Stimulated activated CD8-positive, alpha-beta memory T cell treated with anti-CD3 and anti-CD28 coated beads, Interleukin-4, amount 100 ng/mL, for 1 hour (primary cell): ENCODE measurements at places on chromosomes 6 and 20.
A peak's percentile ranks its signal among the peaks of the same experiment; 100 is the strongest.

DNA sequence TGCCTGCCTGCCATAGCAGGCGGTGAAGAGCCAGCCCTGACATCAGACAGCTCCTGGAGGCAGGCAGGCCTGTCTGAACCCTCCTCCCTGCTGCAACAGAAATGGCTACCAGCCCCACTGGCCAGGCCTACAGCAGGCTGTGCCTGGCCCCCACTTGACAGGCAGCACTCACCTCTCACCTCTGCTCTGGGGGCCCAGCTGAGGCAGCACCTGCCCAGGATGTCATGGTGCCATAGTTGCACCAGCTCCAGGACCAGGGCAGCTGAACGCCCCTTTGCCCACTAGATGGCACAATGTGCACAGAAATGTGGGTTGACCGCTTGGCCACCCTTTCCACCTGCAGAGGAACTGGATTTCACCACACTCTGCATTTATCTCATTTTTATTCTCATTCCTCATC, 30.6 kb downstream of the MRPL14 start:
- peak; percentile 52 for DNase-seq

- no peak for DNase-seq
Measured at GRCh38 chr6:148492654-148493290, 150.1 kb downstream of the SASH1 start.

DNA sequence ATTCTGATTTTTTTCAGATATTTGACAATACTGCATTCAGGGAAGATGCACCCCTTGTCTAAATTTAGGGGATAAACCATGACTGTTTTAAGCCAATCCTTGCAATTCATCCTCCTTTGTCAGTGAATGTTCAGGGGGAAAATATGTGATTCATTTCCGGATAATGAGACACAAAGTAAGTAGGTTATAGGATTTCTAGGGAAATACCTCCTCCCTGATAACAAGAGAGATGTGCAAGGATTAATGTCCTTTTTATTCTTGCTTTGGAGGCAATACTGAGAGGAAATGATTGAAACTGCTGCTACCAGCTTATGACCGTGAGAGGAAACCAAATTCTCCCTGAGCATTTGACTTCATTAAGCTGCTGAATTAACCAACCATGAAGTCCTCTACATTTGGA, 161.3 kb upstream of the EYA4 start:
- DNase-seq = no peak

DNA sequence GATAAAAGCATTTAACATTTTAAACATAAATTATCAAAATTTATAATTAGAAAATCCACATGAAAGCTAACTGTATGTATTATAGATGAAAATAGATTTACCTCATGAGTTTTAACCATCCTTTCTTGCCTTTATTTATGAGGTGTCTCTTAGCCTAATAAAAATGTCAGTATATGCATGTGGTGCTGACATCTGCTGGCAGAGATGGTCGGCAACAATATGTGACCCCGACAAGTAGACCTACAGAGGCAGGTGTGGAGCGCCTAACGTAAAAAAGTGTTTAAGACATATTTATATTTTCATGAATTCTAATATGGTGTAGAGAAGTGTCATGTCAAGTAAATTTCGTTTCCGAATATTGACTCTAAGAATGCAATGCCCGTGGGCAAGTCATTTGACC, 149.0 kb upstream of the FUT9 start:
- DNase-seq = no peak

DNA sequence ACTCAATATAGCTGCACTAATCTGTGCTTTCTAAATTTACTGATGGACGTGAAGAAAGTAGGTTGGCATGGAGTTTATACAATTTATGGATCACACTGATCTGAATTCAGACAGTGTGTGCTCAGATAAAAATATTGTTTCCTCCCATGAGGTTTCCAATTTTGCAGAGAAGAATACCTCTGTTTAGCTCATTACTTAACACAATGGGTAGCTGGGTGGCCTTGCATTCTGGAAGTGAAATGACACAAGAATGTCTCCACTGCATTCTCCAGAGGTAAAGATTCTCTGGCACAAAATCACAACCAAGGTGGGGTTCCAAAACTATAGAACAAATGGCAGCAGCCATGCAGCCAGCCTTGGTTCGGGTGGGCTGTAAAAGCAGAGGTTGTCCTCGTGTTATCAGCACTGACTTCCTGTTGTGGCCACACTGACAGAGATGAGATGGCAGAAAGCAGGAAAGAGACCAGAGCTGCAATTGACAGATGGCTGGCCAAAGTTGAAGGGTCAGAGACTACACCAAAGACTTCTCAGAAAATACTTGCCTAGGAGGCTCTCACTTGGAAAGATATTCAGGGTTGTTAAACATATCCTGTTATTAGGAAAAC, 50.2 kb downstream of the HDAC2 start:
- DNase-seq = no peak

DNA sequence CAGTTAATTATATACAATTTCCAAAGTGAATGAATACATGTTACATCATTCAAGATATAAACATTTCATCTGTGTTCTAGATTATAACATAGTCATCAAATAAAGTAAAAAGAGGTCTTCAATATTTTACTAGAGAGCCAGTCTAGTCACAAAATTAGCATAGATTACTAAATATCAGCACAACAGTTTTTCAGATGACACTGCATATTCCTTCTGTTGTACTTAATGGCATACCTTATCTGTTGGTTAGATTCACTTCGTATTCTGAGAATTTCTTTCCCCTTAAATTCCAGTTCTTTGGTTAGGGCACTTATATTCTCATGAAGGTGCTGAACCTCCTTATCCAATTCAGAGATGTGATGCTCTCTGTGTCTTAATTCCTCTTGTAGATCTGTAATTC, 39.8 kb upstream of the MCM9 start:
- no peak for DNase-seq

DNA sequence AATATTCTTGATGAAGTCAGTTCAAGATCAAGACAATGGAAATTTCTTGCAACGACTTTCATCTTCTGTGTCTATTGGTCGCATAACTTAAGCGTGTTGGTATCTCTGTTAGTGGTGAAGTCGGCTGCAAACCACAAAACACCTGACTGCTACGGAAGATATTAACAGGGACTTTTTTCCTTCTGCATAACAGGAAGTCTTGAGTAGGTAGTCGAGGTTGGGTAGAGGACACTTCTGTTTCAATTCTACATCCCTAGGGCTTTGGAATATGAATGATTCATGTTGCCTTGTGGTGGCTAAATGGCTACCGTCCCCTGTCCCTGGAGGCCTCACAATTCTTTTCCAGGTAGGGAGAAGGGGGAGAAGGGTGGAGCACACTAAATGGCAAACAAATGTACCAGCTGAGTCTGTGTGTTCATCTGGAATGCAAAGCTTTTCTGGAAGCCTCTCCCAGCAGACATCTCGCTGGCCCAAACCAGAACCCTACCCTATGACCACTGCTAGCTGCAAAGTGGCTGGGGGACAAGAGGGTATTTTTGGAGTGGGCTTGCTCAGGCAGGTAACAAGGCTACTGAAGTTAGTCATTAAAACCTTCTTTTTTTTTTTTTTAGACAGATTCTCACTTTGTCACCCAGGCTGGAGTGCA, 34.6 kb upstream of the NKX2-2 start:
- DNase-seq = no peak
